ENCODE measurements at places on chromosomes 7 and 10.

GRCh38 chr10:21727452-21728168 lies 193.6 kb downstream of the MLLT10 start:
- no peak for DNase-seq

DNA sequence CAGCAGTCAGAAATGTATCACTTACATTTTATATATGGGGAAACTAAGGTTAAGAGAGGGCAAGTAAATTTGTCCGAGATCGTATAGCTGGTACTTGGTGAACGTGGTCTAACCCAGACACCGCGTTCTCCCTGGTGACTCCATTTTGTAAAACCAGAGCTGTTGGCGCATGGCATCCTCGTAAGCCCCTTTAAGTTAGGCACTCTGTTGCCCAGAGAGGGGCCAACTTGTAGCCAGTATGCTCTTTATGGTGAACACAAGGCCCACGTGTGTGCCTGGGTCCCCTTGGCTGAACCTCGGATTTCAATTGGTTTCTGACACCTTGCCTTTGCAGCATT lies 39.7 kb upstream of the ZNF518A start:
- DNase-seq = no peak

- DNase-seq = no peak
These were observed 95.6 kb downstream of the PRKAG2 start for GRCh38 chr7:151781161-151781845.

- DNase-seq = peak; percentile 17
These were observed 745.1 kb upstream of the LRRTM3 start for GRCh38 chr10:66180581-66181318.

DNA sequence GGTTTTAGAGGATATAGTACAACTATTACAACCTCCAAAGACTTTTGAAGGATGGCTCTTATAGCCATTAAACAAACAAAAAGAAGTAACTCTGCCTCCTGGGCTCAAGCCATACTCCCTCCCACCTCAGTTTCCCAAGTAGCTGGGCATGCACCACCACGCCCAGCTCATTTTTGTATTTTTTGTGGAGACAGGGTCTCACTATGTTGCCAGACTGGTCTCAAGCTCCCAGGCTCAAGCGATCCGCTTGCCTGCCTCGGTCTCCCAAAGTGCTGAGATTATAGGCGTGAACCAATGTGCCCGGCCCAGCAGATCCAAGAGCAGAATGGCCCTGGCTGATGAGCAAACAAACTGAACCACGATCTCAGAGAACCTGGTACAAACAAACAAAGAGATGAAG lies 16.0 kb downstream of the NANOS1 start:
- no peak for DNase-seq

DNA sequence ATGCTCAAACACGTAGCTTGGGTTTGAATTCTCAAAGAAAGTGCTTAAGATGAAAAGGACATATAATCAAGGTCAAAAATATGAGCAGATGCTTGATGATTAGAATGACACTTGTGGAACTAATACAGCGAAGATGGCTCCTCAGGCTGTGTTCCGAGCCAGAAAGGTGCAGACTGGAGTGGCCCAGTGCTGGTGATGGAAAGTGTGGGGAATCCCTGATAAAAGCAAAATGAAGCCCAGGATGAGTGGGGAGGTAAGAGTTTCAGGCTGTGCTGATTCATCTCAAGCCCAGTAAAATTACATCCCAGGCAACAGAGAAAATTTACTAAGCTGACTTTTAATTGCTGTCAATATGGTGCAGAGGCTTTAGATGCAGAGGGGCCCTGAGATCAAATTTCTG lies 77.8 kb upstream of the IKZF1 start:
- no peak for DNase-seq

DNA sequence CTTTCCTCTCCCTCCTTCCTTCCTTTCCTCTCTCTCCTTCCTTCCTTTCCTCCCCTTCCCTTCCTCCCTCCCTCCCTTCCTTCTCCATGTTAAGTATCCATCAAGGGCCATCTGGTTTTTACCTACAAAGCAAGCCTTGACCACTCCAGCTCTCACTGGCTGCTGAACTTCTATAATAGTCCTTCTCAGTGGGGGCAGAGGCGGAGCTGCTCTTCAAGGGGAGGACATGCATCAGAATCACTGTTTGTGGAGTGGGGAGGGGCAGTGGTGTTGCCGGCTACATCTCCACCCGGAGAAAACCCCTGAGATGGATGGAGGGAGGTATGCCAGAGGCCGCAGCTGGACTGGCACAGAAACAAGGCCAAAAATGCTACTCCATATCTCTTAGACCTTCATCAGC lies 25.9 kb downstream of the LAMB1 start:
- no peak for DNase-seq

DNA sequence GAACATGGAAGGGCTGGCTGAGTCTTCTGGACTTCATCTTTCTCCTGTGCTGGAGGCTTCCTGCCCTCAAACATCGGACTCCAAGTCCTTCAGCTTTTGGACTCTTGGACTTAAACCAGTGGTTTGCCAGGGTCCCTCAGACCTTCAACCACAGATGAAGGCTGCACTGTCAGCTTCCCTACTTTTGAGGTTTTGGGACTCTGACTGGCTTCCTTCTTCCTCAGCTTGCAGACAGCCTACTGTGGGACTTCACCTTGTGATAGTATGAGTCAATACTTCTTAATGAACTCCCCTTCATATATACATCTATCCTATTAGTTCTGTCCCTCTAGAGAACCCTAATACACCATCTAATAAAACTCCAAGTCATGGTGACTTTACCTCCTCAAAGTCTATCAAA lies 4.0 kb upstream of the CLEC5A start:
- no peak for DNase-seq

DNA sequence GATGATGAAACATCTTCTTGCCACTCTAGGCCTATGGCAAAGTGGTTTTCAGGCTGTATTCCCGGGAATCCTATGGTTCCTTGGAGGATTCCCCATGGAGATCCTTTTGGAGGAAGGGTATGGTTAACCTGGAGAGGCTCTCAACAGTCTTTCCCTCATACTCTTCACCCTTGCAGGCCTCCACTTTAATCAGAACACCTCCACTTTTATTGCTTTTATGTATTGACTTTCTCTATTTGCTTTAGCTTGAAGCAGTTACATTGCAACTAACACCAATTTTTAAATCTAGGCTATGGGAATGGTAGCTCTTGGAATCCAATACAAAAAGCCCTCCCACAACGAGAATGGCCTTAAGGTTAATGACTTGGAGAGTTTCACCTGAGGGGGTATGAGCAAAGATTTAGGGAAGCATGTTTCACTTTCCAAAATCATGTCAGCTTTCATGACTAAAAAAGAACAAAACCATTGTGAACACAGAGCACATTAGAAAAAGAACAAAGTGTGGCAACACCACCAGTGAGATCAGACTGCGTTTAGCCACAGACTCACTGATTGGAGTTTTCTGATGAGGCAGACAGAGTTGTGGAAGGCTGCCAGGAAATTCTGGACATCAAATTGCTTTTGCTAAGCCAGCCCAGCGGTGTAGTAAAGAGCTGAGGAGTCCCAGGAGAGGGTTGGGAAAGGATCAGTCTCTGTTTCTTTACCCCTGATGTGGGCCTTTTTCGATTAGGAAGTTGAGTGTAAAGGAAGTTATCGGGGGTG lies 130.4 kb upstream of the BMPER start:
- peak; percentile 30 for DNase-seq

DNA sequence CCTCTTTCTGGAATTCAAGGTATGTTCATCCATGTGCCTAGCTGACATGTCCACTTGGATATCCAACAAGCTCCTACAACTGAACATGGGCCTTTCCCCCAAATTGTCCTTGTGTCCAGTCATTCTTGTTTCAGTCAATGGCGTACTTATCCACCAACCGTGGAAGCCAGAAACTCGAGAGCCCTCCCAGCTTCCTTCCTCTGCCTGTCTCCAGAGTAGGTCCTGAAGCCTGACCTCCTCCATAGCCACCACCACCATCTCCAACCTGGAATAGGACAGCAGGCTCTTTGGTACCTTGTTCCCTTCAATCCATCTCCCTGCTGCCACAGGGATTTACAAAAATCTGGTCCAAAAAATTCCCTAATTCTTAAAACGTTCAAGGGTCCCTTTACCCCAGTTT lies 305.1 kb downstream of the RPS24 start:
- no peak for DNase-seq

- DNase-seq = no peak
These were observed 25.5 kb downstream of the IL15RA start for GRCh38 chr10:5951721-5952407.

- no peak for DNase-seq
These were observed 15.2 kb downstream of the RAB11FIP2 start for GRCh38 chr10:118031351-118032075.

DNA sequence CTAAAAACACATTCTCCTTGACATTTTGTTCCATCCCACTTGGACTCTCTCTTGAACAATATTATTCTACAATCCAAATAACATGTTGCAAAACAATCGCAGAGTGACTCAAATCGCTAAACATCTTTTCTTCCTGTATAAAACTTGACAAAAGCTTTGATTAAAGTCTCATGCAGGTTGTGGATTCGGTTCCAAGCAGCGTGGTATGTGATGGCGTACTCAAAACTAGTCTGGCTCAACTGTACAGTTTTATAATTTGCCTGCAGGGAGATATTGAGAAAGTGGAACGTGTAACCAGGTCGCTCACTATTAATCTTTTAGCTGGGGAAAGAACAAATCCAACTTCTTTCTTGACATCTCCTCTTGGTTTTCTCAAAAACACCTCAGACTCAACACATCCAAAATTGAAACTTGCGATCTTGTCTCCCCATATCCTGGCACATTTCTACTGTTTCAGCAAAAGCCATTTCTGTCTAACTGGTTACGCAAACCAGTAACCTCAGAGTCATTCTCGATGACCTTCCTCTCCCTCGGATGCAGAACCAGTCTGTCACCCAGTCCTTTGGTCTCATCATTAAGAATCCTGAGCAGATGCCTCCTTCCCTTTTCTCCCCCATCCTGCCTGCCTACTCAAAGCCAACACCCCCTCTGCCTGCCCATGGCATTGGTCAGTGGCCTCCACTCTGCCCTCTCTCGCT lies 100.1 kb downstream of the CACNB2 start:
- no peak for DNase-seq

DNA sequence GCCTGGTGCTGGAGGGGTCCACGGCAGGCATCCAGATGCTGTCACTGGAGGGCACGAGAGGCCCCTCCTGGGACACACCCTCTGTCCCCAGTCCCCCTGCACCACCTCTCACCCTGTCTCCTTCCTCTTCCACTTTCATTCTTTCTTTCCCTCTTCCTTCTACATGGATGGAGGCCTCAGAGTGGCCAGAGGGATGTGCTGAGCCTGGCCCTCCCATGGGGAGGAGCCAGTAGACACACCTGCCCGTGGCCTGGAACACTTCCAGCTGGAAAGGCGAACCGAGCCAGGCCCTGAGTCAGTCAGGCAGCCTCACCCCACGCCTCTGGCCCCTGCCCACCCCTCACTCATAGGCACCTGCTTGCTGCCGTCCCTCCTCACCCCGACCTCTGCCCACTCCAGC lies 55.9 kb upstream of the MXI1 start:
- DNase-seq = no peak

All from GM04504 (cell line).